ENCODE measurements at places on chromosomes 16 and 17.

GRCh38 chr16:27678955-27679354, 129.0 kb downstream of the KATNIP start:
- DNase-seq: no peak

- no peak for DNase-seq
These were observed 129.5 kb downstream of the CDH13 start for GRCh38 chr16:82756283-82756599.

DNA sequence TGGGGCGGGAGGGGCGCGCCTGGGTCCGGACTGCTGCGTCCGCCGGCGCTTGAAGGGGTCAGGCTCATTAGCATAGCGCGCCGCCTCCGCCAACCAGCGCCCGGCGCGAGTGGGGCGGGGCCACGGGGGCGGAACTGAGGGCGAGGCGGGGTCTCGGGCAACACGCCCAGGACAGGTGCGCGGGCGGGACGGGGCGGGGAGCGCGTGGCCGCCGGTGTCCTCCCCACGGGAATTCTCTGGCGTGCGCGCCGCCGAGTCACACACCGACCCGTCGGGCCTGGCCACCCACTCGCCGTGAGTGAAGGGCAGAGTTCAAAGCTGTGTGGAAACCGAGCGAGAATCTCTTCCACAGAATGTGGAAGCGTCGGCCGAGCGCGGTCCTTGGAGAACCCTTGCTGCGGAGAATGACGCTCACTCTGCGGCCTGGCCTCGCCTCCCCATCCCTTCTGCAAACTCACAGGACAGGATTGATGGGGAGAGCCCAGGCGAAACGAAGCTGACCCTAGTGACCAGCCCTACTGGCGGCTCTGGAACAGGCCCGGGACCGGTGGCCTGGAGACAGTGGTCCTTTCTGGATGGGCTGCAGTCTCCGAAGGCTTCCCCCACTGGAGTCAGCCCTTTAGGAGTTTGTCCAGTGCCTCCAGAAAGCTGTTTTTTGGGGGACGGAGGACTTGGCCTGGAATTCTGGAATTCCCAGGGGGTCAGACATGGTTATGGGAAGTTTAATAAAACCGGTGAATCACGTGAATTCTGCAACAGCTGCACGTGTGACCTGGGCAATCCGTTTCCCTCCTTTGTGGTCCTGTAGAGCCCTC, at the start of gene SNAI3:
TSS of gene SNAI3 (minus strand) at position 69 of the 815 bp plus-strand sequence. CDS start 101 bp downstream, outside the sequence.
- DNase-seq: no peak

- no peak for DNase-seq
These were observed 5.7 kb upstream of the B9D1 start for GRCh38 chr17:19368229-19368628.

GRCh38 chr16:64240586-64240985, 881.3 kb downstream of the CDH11 start:
- DNase-seq: no peak

DNA sequence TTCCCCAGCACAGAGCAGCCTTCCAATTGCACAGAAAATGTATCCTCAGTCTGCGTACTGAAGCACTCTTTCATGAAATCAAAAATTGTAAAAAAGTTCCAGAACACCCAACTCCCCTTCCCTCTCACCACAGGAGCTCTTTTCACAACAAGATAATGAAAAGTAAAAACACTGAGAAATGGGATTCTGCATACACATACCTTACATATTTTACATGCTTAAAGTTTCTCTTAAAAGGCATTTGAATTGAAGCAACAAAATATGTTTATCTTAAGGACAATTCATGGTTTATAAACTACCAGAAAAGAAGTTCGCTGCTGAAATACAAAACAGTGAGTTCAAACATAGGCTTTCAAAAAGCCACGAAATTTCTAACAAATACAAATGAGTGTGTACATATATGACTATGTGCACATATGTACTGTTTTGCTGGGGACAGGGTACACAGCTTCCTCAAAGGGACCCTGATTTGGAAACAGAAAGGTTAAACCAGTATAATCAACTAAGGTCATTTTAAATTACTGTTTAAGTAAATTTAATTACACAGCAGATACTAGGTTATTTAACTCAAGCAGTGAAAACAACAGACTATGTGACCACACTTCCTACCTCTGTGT, 33.8 kb downstream of the COG1 start:
- DNase-seq: no peak

GRCh38 chr16:52740333-52740732, 193.4 kb upstream of the TOX3 start:
- DNase-seq: no peak

- no peak for DNase-seq
These were observed 16.8 kb downstream of the PRPSAP1 start for GRCh38 chr17:76336756-76337412.

DNA sequence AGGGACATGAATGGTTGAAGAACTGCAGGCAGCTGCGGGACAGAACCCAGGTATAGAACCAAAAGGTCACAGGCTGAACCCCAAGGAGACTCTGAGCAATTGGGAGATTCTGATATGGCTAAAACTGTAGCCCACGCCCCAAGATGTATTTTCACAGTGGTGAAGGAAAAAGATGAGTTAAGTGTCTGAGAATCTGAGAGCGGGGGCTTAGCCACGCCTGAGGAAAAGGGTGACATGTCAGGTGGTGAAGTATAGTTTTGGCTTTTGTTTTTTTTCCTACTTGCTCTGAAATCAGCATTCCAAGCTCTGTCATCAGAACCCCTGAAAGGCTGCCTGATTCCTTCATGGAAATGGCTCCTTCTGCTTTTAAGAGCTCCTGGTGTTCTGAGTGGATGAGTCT, 73.3 kb downstream of the AKAP1 start:
- no peak for DNase-seq

DNA sequence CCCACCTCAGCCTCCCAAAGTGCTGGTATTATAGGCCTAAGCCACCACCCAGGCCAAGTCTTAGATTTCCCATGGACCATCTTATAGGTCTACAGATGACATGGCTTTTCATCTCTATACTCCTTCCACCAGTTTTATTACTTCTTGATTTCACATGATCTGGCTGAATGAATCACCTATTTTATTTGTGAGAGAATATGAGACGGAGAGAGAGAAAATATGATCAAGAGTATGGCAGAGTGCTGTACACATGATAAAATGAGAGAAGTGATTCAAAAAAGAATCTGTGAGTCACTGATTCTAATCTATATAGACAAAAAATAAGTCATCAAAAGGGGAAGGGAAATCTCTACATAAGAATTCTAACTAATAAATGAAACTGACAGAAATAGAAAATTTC, 13.7 kb downstream of the ACSM1 start:
- no peak for DNase-seq

DNA sequence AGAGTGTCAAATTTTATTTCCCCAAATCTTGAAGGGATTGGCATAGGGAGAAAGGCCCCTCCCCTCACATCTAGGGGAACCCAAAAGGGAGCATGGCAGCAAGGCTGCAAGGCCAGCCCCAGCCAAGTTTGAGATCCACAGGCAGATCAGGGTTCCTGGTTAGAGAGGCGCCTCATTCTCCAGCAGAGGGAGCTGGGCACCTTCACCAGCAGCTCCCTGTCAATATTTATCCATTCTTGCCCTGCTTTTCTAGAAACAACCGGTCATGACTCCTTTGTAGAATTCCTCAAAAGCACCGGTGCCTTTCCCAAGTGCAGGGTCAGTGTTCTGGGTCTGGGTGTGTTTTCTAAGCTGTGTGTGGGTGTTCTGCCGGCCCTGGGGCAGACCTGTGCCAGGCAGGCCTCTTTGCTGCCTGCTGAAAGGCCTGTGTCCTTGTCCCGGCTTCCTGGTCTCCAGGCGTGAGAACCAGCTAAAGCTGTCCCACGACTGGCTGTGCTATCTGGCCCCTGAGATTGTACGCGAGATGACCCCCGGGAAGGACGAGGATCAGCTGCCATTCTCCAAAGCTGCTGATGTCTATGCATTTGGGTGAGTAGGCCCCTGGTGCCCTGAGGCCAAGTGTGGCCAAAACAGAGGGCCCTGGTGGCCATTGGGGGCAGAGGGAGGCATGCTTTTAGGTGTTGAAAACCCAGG, 21.2 kb upstream of the LGALS9 start:
- DNase-seq: no peak

- DNase-seq: no peak
These were observed 6.2 kb downstream of the COL1A1 start for GRCh38 chr17:50194934-50195865.

GRCh38 chr17:78529871-78530670, 47.1 kb downstream of the DNAH17 start:
- DNase-seq: no peak

DNA sequence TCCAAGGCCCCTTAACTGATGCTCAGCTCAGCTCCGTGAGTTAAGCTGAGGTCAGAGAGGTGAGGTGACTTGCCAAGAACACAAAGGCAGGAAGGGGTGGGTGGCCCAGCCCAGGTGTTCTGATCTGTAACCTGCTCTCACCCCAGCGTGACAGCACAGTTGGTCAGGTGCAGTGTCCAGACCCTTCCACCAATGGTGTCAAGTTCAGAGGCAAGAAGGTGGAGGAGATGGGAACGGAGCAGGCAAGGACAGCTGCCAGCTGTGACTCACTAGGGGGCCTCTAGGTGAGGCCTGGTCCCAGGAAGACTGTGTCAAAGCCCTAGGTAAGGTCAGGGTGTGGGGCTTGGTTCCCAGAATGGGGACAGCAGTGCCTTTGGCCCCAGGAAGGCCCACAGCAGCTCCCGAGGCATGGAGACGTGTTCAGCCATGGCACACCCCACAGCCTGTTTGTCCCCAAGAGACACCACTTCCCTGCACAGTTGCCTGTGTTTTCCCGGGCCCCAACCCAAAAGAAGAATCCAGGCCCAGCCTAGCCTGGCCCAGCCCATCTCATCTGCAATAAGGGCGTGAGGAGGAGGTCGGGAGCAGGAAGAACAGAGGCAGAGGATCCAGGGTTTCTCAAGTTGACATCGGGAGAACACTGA, 7.2 kb downstream of the WFIKKN2 start:
- no peak for DNase-seq

DNA sequence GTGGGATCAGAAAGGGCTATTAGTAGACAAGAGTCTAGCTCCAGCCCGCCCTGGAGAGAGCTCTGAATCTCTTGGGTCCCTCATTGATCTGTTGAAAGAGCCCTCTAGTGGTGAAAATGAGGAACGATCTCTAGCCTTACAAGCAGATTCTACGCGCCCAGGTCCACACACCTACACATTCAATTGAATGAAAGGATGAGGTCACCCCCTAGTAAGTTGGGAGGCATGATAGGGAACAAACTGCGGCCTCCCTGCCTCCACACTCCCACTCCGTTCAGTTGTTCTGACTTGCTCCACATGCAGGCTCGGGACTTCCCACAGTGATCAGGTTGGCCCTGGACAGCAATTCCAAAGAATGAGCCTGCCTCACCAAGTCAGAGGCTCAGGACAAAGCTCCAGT, 2.9 kb upstream of the CACNG3 start:
- DNase-seq: no peak

Data from coronary artery (tissue), 2 donors.